ENCODE measurements at places on chromosomes 5 and 9.

GRCh38 chr9:92917176-92917800 is 30.0 kb upstream of the FGD3 start:
- DNase-seq: no peak

- peak; percentile 49 for DNase-seq
These were observed 9.1 kb upstream of the RNF130 start for GRCh38 chr5:180080486-180081280.

DNA sequence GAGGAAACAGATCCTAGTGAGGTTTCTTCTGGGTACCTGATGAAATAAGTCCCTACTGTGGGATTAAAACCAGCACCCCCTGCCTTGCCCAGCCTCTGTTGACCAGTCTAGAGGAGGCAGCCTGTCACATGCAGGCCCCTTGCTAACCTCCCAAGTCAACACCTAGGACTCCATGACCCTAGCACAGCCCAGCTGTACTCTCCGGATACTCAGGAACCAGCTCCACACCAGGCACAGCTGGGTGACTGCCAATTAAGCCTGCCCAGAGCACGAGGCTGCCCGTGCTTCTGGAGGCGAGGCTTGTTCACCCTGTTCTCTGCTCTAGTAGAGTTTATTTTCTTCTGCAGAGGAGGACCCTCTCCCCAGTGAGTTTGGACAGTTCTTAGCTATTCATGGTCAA is 92.5 kb downstream of the SNX24 start:
- DNase-seq: no peak

GRCh38 chr5:1312993-1313833 is 18.3 kb upstream of the TERT start:
- DNase-seq: no peak

DNA sequence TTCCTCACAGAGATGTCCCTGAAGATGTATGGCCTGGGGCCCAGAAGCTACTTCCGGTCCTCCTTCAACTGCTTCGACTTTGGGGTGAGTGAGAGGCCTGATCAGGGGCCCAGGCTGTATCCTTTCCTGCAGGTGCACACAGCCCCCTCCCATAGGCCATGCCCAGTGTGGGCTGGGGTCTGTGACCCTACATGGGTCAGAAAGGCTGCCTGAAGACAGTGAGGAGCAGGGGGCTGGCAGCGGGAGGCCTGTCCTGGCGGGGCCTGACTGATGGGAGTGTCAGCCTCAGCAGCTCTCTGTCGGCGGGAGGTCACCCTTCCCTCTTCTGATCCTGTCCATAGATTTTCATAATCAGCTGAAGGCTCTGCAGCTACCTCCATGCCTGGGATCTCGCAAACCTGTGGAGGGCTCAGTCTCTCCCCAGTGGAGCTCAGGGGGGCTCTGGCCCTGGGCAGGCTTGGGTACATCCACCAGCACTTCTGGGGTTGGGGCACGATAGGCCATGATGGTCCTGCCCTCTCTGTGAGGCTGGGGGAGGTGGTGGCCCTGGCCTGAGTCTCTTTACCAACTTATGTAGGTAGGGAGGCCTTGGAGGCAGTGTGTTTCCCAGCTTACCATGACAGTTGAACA is 98.5 kb downstream of the CACNA1B start:
- no peak for DNase-seq

DNA sequence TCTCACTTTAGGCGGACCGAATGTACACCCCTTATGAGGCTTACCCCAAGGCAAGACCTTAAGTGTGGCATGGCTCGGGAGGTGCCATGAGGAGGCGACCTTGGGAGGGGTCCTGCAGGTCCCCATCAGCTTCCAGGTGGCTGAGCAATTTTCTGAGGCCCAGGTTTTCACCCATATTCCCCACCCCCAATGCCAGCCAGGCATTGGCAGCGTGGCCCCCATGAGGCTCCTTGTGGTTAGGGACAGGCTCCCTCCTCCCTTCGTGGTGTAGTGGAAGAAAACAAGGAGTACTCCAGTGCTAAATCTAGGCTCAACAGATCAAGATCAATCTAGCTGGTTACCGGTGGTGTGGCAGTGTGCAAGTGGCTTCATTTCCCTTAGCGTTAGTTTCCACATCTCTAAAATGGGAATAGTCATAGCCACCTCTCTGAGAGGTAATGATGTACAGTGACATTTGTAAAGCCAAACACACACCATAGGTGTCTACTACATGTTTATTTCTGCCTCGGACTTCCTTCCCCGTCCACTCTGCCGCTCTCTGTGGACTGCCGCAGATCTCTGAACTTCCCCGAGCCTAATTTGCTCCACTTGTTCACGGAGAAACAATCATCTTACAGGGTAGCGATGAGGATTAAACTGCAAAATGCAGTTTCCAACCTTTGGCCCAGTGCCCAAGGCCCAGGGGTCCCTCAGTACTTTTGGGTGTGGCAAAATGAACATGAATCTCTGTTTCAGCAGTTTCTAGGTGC is 8.4 kb downstream of the LHX2 start:
- DNase-seq: no peak

GRCh38 chr9:88476491-88477271 is 58.3 kb upstream of the NXNL2 start:
- no peak for DNase-seq

DNA sequence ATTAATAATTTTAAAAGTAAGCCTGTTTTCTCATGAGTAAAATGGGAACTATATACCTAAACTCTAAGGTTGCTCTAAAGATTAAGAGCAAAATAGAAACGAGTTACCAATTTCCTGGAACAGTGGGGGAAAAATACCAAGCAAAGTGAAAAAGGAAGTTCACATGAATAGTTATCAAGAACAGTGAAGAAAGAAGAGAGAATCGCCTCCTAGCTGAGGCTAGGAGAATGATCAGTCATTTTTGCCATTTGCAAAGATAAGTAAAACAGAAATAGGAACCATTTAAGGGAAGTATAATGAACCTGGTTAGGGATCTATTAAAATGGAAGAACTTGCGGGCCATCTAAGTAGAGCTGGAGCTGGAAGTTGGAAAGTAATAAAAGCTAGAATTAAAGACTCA is 50.7 kb downstream of the P4HA2 start:
- DNase-seq: no peak

Measured in stimulated activated CD4-positive, alpha-beta T cell treated with anti-CD3 and anti-CD28 coated beads, Interleukin-4, amount 100 ng/mL, for 4 hours (primary cell).